ENCODE measurements at places on chromosomes 13 and 19.

DNA sequence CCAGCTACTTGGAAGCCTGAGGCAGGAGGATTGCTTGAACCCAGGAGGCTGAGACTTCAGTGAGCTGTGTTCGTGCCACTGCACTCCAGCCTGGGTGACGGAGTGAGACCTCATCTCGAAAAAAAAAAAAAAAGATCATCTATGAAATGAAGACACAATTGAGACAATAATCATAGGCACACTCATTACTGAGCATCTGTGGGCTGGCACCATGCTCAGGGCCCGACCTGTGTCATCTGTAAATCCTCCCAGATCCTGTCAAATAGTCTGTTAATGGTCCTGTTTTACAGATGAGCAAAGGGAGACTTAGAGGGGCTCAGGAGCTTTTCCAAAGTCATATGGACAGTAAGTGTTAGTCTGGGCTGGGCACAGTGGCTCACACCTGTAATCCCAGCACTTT is 4.1 kb upstream of the NANOS2 start:
- no peak for DNase-seq

DNA sequence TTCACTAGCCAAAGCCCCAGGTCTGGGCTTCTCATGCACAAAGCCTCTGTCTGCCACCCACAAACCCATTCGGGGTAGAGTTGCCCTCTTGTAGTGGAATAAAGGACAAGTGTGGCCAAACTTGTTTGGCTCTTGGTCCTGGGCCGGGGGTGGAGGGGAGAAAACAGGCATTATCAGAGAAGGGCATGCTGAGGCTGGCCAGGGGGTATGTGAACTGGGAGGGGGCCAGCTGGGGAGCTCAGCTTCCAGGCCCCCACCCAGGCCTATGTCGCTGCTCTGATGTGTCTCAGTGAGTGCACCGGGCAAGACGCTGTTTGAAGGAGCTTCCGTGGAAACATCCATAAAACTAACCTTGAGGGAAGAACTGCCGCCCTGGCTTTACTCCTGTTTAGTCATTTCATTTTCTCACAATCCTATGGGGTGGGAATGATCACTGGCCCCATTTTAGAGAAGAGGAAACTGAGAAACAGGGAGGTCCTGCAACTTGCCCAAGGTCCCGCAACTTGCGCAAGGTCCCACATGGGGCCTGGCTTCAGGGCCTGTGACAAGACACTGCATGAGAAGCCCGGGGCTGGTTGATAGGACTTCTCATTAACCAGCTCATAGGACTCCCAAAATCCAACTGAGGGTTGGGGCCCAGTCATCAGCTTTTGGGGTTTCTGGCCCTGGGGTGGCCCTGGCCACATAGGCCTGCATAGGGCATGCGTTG is 30.8 kb downstream of the CCNE1 start:
- DNase-seq = no peak

GRCh38 chr13:20702915-20703779 is at the start of gene IL17D:
TSS of gene IL17D (plus strand) at chr13:20703699. CDS start at chr13:20704002, 303 bp downstream.
- peak; percentile 41 for DNase-seq

GRCh38 chr13:109989686-109990085 is 203.3 kb upstream of the IRS2 start:
- DNase-seq = no peak

DNA sequence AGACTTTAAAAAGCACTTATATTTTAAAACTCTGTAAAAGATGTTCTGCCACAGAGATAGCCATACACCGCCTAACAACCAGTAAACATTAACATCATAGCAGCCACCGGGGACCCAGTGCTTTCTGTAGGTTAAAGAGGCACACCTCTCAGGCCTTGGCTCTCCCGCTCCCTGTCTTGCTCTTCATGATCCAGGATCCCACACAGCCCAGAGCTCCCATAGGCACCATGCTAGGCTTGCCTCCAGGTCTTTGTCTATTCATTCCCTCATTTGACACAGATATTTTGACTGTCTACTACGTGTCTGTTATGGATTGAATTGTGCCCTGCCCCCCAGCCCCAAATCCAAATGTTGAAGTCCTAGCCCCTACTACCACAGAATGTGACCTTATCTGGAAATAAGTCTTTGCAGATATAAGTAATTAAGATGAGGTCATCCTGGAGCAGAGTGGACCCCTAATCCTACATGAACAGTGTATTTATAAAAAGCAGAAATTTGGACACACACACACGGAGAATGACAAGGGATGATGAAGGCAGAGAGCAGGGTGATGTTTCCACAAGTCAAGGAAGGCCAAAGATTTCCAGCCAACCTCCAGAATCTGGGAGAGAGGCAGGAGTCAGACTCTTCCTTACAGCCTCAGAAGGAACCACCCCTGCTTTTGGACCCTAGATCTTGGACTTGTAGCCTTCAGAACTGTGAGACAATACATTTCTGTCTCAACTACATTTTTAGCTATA is 272.6 kb downstream of the DNAJC15 start:
- no peak for DNase-seq

DNA sequence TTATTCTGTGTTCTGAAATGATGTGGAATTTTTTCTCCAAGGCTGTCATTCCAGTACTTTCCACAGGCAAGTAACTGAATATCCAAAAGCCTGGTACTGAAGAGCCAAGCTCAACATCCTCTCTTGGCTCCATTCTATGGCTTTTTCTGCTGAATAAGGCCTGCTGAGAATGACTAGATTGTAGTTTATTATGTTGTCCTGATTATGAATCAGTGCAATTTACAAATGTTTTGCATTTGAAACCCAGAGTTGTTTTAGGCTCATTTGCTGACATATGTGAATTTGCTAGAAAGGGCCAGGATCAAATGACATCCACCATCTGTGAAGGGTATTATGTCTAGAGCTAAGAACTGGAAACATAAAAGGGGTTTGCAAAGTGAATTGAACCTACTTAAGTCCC is 596.6 kb downstream of the KCTD12 start:
- no peak for DNase-seq

GRCh38 chr19:29372091-29372415 is 153.7 kb upstream of the VSTM2B start:
- no peak for DNase-seq

DNA sequence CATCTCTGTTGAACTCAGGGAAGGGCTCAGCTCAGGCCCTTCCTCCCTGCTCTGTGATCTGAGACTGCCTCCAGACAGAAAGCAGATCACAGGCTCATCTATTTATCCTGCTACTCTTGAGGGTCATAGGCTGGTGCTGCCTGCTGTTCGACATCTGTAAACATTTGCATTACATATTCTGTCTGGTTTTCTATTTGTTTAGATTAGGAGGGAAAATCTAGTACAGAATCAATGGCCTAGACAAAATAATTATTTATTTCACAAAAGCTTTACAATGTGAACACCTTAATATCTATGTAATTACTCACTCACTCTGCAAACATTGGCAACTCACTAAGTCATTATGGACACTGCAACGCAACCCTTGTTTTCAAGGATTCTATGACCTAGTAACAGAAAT is 43.0 kb downstream of the CEP89 start:
- no peak for DNase-seq

DNA sequence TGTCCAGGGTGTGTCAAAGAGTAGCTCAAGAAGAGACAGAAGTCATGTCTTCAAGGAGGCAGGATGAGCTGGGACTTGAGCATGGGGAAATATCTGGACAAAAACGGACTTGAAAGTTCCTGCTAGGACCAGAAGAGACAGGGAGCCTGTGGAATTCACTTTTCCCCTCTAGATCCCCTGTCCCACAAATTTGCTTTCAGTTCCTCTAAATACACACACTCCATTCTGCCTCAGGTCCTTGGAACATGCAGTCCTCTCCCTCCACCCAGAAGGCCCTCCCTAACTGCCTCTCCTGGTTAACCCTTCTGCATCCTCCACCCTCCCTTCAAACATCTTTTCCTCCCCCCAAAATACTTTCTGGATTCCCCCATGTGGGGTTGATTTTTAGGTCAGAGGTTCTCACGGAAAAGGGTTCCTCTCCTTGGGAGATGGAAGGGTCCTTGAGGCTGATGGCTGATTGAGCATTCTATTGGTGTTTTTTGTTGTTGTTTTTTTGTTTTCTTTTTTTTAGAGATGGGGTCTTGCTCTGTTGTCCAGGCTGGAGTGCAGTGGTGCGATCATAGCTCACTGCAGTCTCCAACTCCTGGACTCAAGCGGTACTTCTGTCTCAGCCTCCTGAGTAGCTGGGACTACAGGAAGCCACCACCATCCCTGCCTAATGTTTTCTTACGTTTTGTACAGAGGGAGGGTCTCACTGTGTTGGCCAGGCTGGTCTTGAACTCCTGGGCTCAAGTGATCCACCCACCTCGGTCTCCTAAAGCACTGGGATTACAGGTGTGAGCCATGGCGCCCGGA is 6.9 kb upstream of the RETN start:
- DNase-seq = no peak

DNA sequence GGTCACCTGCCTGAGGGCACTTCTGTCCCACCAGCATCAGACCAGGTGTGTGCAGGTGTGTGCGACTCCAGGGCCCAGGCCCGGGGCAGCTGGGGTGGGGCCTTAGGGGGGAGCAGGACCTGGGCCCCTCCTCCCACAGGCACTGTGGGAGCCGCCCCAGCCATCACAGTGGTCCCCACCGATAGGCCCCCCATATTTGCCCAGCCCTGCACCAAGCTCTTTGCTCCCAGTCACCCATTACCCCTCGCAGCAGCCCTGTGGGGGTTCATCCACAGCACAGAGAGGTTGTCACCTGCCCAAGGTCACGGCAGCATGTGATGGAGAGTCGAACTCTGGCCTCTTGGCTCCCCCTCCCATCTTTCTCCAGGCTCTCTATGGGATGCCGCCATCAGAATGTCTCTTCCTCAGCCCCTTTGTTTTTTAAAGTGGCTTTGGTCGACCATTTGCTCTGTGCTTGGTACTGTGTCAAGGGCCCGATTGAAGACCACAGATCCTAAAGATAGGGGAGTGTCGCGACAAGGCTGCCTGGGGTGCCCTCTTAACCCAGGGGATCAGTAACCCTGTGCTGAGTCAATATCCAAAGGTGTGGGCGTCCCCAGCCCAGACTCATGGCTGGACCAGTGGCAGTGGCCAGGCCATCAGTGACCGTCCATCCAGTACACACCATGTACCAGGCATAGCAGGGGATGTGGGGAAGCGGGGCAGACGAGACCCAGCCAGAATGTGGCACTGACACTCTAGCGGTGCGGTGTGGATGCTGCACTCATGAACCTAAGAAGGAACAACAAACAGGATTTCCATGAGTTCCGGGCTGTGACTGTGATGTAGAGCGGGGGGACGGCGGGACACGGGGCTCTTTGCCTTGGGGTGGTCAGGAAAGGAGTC is 28.3 kb upstream of the NCCRP1 start:
- DNase-seq = no peak

GRCh38 chr19:7236153-7236552 is 58.1 kb downstream of the INSR start:
- no peak for DNase-seq

GRCh38 chr13:24192811-24193162 is 32.3 kb downstream of the SPATA13 start:
- DNase-seq = no peak

- no peak for DNase-seq
Observed at GRCh38 chr19:47464675-47465419, 6.8 kb downstream of the SLC8A2 start.

- DNase-seq = no peak
Observed at GRCh38 chr19:3818918-3819317, 32.7 kb upstream of the MATK start.

DNA sequence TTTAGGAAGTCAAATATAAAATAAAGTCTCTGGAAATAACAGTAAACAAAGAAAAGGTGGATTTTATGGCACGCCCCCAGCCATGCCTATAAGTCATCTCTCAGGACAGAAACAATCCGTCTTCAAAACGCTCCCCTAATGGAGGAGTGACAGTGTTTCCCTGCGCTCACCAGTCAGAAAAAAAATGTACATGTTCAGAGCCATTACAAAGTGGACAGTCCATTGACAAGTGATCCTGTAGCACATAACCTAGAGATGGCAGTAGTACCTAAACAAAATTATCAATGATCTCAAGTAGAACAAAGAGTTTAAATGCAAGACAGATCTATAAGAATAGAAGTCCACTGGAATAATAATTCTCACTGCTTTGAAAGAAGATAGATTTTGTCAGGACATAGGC is 891.7 kb upstream of the MIR17HG start:
- DNase-seq = no peak

DNA sequence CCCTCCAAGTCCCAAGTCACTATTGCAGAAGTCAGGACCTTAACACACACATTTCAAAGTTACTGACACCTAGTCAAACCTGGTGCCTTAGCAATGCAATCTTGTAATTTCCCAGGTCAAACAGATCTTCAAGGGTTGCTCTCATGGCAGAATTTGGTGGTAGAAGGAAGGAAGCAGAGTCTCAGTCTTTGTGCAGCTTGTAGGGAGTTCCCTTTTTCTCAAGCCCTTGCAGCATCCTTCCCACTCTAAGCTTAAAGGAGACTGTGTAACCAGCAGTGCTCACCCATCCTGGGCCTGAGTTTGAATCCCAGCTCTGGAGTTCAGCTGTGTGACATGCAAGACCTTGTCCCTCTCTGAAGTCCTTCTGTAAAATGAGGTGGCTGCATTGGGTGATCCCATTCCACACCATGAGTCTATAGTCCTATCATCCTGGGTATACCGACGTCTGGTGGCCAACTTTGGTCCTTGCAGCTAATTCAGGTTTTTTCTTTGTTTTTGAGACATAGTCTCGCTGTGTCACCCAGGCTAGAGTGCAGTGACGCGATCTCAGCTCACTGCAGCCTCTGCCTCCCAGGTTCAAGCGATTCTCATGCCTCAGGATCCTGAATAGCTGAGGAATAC is 9.8 kb downstream of the SIGLEC10 start:
- peak; percentile 21 for DNase-seq

GRCh38 chr13:53131361-53131760 is 102.7 kb downstream of the OLFM4 start:
- DNase-seq = no peak

- no peak for DNase-seq
Observed at GRCh38 chr13:50629497-50629896, 214.0 kb downstream of the DLEU7 start.

- no peak for DNase-seq
Observed at GRCh38 chr13:112959206-112959605, 9.8 kb upstream of the MCF2L start.

- no peak for DNase-seq
Observed at GRCh38 chr19:41323430-41324125, 13.6 kb downstream of the CCDC97 start.

DNA sequence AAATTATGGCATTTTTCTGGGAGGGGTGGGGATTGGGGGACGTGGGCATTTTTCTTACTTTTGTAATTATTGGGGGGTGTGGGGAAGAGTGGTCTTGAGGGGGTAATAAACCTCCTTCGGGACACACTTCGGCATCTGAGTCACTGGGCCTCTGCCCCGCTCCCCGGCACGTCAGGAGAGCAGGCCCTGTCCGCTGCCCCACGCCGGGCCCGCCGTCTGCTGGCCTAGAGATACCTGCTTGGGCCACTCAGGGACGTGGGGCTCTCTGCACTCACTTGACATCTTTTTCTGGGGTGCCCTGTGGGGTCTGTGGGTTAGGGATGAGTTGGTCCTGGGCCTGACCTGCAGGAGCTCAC is 3.5 kb upstream of the FTL start:
- no peak for DNase-seq

- no peak for DNase-seq
Observed at GRCh38 chr19:45585158-45585577, 566 bp upstream of the OPA3 start.
